ENCODE measurements at places on chromosomes 1 and 21.

GRCh38 chr1:183968386-183968785, 69.1 kb downstream of the COLGALT2 start:
- DNase-seq: no peak

GRCh38 chr1:164838786-164839185, 279.8 kb downstream of the PBX1 start:
- no peak for DNase-seq

DNA sequence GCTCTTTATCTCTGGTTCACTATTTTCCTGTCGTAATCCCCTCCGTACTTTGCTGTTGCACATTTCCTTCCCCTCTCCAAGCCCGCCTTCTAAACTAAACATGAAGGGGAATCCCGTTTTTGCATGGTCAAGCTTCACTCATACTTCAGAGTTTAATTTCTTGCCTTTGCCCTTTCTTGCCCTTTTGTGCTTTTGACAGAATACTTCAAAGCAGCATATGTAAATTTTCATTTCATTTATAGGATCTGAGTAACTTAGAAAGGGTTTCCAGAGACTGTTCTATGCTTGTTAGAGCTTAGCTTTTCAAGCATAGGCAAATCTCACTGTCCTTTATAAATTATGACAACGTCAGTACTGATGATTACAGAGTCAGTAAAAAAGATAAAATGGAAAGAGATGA, 27.7 kb downstream of the SPATA45 start:
- no peak for DNase-seq

DNA sequence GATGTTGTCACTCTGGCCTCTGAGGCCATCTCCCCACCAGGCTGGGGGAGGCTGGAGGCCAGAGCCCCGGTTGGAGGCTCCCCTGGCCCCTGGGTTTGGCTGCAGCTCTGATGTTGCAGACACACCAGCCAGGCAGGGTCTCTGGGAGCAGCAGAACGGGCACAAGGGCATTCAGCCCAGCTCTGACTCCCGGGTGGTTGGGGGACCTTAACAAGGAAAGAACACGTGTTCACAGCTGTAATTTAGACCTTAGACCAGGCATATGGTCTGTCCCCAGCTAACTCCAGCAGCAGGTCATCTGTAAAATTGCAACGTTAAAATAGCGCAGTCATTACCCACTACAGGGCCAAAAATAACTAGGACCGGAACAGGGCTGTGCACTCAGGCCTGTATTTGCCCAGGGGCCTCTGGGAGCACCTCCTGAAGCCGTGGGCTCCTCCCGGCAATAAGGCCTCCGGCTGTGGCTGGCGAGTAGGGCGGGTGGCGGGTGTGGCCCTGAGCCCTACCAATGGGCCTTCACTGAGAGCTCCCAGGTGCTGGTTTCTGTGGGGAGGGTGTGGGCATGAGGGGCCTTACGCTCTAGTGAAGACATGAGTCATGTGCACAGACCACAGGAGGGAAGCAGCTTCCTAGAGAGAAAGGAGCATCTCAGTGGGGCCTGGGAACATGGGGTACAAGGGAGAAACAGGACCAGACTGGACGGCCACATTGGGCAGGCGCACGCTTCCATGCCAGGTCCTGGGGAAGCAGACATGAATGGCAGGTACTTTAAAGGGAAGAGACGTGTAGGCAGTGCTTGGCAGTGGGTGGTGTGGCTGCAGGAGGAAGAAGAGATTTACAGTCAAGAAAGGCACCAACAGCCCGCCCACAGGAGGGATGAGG, 6.1 kb downstream of the LDLRAP1 start:
- DNase-seq: peak; percentile 59

GRCh38 chr1:164921493-164921892, 362.5 kb downstream of the PBX1 start:
- DNase-seq: no peak

GRCh38 chr1:198904321-198904720, 265.5 kb downstream of the PTPRC start:
- DNase-seq: no peak

- DNase-seq: no peak
Measured at GRCh38 chr1:7432900-7433380, 338.2 kb upstream of the VAMP3 start.

- peak; percentile 40 for DNase-seq
Measured at GRCh38 chr1:179141592-179142251, 59.9 kb downstream of the TOR3A start.

DNA sequence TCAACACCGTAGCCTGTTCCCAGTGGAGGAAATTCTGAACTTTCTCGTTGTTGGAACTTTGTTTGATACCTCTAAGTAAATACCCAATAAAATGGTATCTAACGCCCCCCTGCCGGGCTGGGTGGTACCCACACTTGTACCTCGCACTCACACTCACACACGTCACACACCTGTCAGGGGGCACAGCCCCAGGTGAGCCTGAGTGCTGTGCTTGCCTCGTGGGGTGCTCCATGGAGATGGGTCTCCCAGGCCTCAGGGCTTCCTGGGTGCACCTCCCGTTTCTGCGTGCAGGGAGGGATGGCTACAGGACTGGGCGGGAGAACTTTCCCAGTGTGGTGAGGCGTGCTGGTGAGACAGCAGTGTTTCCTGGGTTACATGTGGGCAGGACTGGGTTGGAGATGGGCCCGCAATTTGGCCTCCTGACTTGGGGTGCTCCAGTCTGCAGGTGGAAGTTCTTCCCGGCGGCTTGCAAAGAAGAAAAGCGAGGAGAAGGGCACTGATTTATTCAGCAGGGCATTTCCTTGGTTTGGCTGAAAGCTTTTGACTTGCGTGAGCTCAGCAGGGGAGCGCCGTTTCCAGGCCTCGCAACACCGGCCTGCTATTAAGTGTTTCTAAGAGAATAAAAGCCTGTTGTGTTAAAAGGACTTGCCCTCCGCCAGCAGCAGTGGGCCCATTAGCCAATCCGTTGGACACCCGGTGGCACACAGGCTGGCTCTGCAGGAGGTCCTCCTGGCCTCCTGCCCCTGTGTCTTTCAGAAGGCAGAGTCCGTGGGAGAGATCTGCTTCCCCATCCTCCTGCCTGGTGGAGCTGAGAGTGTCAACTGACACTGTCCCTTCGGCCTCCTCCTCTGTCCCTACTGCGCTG, 79.7 kb downstream of the KIF26B start:
- DNase-seq: no peak

DNA sequence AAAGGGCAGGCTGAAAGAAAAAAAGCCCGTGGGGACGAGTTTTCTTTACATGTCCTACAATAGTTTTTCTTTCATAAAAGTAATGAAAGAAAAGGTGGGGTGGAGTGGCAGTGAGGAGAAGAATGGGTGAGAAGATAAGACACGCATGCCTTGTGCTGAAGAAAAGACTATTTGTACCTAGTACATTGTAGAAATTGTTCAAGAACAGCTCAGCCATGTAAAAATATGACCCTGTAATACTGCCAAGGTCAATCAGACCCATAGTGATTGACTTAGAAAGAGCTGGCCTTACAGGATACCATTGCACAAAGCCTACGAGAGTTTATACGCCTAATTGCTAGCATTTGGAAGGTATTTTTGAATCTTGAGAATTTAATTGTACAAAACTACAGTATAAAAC, 126.0 kb upstream of the NRIP1 start:
- DNase-seq: no peak

- DNase-seq: no peak
Measured at GRCh38 chr1:47674189-47674588, 236.3 kb downstream of the FOXD2 start.

DNA sequence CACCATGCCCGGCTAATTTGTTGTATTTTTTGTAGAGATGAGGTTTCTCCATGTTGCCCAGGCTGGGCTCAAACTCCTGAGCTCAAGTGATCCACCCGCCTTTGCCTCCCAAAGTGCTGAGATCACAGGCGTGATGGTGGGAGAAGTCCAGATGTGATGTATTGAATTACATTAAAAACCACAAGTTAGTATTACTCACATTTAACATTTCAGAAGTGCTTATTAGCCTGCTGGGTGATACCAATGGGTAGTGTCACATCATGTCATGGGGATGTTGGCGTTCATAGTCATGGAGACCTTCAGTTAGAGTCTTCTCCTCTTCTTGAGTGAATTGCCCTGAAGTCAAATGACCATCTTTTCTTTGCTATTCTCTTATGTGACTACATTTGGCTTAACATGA, 63.6 kb upstream of the VAMP3 start:
- no peak for DNase-seq

GRCh38 chr21:29085106-29085752, 11.8 kb upstream of the CCT8 start:
- DNase-seq: no peak

DNA sequence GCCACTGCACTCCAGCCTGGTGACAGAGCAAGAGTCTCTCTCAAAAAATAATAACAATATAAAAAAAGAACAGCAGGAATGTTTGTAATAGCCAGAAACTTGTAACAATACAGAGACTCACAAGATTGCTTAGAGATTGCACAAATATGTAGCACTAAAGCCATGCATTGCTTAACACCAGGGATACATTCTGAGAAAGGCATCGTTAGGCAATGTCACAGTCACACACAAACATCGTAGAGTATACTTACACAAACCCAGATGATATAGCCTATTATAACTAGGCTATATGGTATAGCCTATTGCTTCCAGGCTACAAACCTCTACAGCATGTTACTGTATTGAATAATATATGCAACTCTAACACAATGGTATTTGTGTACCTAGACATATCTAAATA, 45.3 kb downstream of the GPATCH2 start:
- no peak for DNase-seq

DNA sequence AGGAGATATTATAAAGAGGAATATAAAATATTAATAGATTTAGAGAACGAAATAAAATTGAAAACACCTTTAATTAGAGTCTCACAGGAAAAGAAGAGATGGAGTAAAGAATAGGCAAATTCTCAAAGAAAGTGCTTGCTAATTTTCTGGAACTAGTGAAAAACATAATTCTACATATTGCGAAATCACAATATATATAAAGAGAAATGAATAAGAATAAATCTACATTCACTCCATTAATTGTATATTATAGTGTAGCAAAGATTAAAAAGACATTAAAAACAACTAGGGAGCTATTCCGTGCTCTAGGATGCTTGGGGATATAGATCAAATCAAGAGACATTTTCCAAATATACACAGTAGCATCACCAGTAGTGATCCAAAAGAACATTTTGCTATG, 685.2 kb upstream of the NCAM2 start:
- DNase-seq: no peak

DNA sequence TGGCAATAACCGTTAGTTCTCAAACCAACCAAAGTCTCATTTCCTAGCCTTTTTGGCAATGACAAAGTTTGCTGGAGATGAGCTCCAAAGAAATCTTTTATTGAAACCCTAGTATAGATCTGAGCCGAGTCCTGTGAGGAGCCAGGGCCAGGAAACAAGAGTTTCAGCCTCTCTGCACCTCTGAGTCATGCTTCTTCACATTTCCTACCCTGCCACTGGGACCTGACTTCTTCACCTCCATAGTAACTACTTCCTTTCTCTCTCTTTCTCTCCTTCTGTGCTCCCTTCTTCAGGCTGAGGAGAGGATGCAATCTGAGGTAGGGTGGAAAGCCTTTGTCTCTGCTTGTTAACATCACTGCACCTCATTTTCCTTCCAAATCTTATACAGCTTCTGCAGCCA, 38.7 kb upstream of the IPO9 start:
- no peak for DNase-seq

DNA sequence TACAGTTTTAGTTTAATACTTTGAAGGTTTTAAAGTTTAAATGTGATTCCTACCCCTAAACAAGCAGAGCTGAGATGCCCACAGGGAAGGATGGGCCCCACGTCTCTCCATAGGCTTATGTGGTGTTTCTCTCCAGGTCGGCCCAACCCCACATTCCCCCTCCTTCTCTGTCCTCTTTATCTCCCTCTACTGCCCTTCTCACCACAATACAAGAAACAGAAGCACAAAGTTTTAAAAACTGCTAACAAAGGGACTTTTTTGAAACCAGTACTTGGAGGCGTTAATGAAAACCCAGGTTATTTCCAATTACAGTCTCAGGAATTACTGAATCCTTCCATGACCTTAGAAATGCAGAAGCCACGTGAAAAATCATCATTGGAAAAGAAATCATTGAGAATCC, 324.0 kb downstream of the NTNG1 start:
- DNase-seq: no peak

DNA sequence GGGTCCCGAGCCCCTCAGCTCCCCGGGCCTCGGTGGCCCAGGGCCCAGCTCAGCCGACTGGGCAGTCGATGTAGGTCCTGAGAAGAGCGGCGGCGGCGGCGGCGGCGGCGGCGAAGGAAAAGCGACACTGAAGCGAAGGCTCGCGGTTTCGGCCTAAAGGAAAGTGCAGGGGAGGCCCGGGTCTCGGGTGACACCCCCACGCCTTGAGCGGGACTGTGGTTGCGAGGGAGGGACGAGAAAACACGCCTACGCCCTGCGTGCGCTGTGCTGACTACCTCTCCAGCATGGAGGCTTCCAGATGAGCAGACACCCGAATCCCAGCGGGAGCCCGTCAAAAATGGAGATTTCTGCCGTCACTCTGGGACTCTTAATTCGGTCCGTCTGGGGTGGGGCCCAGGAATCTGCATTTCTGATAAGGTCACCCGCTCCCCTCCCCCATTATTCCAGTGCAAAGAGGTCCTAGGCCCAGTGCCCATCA, 31.2 kb downstream of the DNTTIP2 start:
- DNase-seq: peak; percentile 62

GRCh38 chr1:97500760-97501159, 420.1 kb downstream of the DPYD start:
- DNase-seq: no peak

DNA sequence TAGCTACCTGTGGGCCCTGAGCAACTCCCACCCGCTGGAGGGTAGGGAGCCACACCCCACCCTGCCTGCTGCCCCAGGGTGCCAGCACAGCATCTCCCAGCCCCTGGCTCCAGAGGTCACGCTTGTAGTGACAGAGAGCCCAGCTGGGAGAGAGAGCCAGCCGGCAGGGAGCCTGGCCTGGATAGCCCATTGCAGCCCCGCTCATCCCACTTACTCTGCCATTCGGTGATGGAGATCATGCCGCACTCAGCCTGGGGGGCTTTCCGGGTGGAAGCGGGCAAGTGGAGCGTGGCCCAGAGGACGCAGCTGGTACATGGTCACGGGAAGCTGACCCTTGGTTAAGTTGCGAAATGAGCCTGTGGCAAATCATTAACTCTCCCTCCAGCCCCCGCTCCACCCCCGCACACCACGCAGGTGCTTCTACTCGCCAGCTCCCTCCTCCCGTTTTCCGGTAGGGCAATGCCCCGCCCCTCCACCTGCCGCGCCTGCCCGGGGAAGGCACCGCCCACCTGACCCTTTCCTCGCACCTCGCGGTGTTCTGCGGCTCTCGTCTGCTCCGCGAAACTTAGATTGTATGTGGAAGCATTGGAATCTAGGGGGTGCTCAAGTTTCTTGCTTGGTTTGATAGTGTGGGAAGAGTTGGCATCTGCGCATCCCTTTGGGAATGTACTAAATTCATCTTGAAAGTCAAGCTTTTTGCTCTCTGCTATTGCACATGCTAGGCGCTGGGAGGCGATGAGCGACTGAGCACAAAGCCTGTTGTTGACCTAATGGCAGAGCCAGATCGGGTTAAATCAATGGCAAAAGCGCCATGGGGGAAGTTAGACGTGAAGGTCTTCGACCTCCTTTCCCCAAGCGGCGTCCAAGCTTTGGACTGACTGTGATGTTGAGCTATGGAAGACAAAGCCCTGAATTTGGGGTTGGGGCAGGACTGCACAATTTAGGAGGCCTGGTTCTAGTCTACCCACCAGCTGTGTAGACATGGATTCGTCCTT, at the start of gene GOLT1A:
Gene GOLT1A, minus strand, starts transcription at position 321 of the 995 bp plus-strand sequence. Its CDS starts 82 bp downstream, at position 239.
- peak; percentile 23 for DNase-seq

GRCh38 chr1:166673722-166674121, 165.6 kb upstream of the POGK start:
- no peak for DNase-seq

- no peak for DNase-seq
Measured at GRCh38 chr1:155931332-155932038, 2.7 kb downstream of the KHDC4 start.
